ENCODE measurements at places on chromosomes 6 and 20.

- DNase-seq, result peak; percentile 97
These were observed 59.5 kb downstream of the NINL start for GRCh38 chr20:25525867-25526266.

GRCh38 chr6:20192625-20193024 lies 19.6 kb downstream of the MBOAT1 start:
- DNase-seq, result no peak

GRCh38 chr20:34947336-34947735 lies 8.3 kb downstream of the GSS start:
- no peak for DNase-seq

GRCh38 chr6:130760006-130760405 lies 67.2 kb upstream of the SMLR1 start:
- DNase-seq, result peak; percentile 49

DNA sequence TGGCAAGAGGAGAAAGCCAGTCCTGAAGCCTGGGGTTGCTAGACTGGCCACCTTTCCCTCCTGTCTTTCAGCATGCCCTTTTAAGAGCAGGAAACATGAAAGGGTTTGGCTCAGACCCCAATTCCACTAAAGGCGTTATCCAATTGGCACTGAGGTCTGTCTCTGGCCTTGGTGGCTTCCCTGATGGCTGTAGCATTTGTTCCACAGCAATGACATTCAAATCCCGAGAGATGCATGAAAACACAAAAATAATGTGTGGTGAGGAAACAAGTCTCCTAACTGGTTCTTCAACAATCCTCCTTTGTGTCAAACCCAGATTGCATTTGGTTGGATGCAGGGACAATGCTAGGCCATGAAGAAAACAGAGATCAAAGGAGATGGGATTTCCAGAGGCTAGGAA lies 56.5 kb upstream of the ADTRP start:
- DNase-seq, result no peak

GRCh38 chr6:31287619-31288018 lies 15.7 kb upstream of the HLA-C start:
- no peak for DNase-seq

DNA sequence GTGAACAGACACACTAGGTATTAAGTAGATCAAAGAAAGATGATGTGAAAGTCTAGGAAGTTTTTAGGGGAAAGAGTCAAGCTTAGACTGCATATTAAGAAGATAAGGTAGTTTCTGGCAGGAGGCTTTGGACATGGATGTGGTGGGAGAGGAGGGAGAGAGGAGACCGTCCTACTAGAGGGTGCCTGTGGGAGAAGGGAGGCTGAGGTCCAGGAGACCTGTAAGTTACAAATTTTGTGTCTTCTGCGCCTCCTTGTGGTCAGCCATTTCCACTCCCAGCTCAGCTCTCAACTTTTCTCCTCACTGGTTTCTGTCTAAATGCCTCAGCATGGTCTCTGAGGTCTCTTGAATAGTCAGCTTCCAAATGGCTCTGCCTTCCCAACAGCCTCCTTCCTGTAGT lies 193.5 kb downstream of the UNC5CL start:
- peak; percentile 40 for DNase-seq

- DNase-seq, result peak; percentile 22
These were observed at the start of gene CDH22 for GRCh38 chr20:46308258-46309157. Gene CDH22 (minus strand): TSS chr20:46308498. CDS start chr20:46251294, 57,204 bp downstream.

GRCh38 chr20:2010533-2010932 lies 16.7 kb upstream of the PDYN start:
- no peak for DNase-seq

GRCh38 chr6:142854589-142855488 lies 90.1 kb downstream of the HIVEP2 start:
- DNase-seq, result no peak

GRCh38 chr6:9468277-9468676 lies 946.6 kb downstream of the TFAP2A start:
- DNase-seq, result no peak

DNA sequence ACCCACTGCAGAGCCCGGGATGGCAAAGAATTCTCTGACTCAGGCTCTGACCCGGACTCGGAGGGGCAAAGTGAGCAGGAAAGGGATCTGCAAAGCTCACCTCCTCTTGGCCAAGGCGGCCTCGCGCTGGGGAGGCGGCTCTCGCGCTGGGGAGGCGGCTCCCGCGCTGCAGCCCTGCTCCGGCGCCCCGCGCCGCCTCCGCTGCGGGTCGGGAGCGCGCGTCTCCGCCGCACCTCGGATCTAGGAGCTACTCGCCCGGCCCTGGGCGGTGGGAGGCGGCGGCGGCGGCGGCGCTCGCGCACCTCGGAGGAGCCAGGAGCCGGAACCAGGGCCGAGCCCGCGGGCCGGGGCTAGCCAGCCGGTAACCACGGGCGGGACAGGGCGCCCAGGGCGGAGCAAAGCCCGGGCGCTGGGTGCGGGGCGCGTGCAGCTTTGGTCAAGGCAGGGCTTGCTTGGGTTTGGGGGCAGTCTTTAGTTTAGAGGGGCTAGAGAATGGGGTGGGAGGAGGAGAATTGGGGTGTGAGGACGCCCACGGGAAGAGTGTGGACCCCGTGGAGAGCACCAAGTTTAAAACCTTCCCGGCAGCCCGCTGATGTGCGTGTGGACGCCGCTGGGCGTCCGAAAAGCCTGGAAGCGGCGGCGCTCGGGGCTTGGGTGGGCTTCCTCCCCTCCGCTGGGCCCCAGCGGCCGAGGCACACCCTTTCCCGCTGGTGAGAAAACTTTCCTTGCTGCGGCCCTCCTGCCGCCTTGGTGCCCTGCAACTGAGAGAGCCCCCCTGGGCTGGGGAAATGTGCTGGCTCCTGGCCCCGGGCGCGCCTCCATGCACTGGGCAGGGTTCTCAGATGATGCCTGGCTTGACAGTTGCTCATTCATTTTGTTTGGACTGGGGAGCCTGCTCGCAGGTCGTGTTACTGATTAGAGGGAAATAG lies at the start of gene MRAP2:
Gene MRAP2 (plus strand): TSS at position 250 of the 929 bp plus-strand sequence. CDS start 21,547 bp downstream, outside the sequence.
- DNase-seq, result peak; percentile 4

Measured in AG10803 (cell line).